Calu3 (cell line): ENCODE measurements at places on chromosomes 2 and 18.

- no peak overlapping the region for H3K4me3 ChIP-seq
- DNase-seq: no peak
- no peaks in the 10 kb centered on the region for H3K36me3 ChIP-seq
- H3K27ac ChIP-seq: no peak overlapping the region
- no peaks in the 10 kb centered on the region for H3K4me1 ChIP-seq
Measured at GRCh38 chr2:177989029-177989885, 83.3 kb downstream of the PDE11A start.

GRCh38 chr18:48833701-48834412, 116.9 kb downstream of the SMAD7 start:
- H3K4me3 ChIP-seq: no peak overlapping the region
- no peak overlapping the region for H3K27ac ChIP-seq
- peaks cover 13% of the 10 kb centered on the region for H3K36me3 ChIP-seq
- no peaks in the 10 kb centered on the region for H3K27me3 ChIP-seq
- H3K4me1 ChIP-seq: peaks cover 34% of the 10 kb centered on the region

DNA sequence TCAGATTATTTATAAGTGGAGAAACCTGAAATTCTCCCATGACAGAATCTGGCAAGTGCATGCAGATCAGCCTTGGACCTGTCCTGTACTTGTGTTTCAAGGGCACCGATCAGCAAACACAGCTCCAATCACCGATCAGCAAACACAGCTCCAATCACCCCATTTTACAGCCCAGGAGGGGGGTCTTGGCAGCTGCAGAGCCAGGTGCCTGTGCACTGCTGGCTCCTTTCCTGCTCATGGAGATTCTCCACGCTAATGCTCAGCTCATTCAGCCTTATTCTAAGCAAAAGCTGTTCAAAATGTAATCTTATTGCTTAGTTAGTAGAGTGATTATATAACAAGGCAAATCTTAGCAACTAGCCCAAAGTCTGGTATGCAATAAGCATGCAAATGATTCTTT, 623.1 kb upstream of the HS6ST1 start:
- no peak overlapping the region for H3K27ac ChIP-seq
- H3K4me3 ChIP-seq: no peak overlapping the region
- H3K36me3 ChIP-seq: no peaks in the 10 kb centered on the region
- no peaks in the 10 kb centered on the region for H3K27me3 ChIP-seq

DNA sequence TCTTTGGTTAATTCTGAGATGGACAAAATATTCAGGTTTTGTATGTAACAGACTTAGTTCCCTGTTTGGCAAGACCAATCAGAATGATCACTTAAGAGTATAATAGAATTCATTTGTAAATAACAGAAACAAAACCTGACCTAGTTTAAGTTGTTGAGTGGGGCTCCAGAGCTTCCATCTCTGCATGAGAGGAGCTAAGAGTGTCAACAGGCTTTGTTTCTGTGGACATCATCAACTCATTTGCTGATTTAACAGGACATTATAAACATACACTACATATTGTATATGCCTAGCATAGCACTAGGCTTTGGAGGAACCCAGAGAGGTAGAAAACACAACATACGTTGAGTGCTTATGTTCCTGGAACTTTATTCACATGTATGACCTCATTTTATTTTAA, 75.3 kb upstream of the TRIB2 start:
- H3K4me3 ChIP-seq: no peak overlapping the region
- H3K27me3 ChIP-seq: no peaks in the 10 kb centered on the region
- no peaks in the 10 kb centered on the region for H3K36me3 ChIP-seq
- no peaks in the 10 kb centered on the region for H3K4me1 ChIP-seq
- DNase-seq: no peak
